Germinal center (tissue), 1 donor: ENCODE measurements at places on chromosomes 1 and 21.

DNA sequence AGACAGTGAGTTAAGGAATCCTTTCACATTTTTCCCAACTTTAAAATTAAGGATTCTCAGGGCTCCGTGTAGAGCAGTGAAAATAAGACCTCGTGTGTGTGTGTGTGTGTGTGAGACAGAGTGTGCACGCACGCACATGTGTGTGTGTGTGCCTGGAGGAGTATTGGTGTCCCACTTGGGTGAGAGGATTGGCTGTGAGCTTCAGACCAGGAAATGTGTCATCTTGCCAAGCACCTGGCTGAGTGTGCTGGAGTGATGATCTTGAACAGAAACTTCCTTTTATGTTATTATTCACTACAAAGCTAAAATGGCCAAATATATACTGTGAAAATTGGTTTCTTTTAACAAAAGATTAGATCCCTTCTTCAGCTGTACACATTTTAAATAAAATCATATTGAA is 35.2 kb upstream of the NTPCR start:
- no peak for DNase-seq

GRCh38 chr1:110463725-110464124 is 12.8 kb downstream of the PROK1 start:
- DNase-seq: no peak

DNA sequence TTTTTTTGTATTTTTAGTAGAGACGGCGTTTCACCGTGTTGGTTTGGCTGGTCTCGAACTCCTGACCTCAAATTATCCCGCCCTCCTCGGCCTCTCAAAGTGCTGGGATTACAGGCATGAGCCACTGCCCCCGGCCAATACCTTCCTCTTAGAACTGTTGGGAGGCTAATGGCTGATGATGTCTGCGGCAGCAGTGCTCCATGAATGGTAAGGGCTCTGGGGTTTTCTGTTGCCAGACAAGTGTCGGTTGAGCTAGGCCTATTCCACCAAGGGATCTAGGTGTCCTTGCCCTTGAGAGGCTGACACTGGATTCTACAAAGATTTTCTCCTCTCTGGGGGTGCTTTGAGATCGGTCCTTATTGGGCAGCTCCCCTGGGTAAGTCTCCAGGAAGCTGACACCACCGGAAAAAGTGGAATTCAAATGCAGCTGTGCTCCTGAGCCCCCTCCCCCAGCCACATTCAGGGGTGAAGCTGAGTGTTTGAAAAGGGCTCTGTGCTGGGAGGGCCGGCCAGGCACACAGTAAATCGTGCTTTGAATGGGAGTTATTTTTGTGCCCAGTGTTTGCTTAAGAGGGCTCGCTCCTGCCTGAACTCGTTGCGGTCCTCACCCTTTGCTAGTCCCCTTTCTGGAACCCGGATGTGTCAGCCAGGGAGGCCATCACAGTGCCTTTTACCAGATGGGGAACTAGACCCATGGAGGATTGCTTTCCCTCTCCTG is 5.2 kb downstream of the SOX13 start:
- DNase-seq: no peak

- no peak for DNase-seq
These were observed 490.1 kb downstream of the NEGR1 start for GRCh38 chr1:71792264-71792663.

DNA sequence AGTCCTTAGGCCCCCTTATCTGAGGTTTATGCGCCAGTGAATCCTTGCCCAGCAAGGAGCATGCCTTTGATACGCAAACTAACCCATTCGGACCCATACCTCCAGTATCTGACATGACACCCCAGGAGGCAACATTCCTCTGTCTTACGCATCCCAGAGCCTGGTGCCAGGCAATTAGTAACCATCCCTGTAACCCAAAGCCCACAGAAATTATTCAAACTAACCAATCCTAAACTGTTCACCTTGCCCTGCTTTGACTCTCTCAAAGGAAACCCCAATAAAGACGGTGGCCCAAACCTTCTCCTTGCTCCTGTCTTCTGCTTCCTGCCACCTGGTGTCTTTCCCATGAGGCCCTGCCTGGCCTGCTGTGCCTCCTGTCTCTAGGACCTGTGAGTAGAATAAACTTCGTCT is 36.4 kb downstream of the ZNF496 start:
- no peak for DNase-seq

- peak; percentile 36 for DNase-seq
These were observed 51.8 kb upstream of the FAM89A start for GRCh38 chr1:231091831-231092301.

- no peak for DNase-seq
These were observed 59.6 kb downstream of the FMN2 start for GRCh38 chr1:240151136-240151735.

GRCh38 chr1:10056599-10056987 is 23.8 kb downstream of the UBE4B start:
- DNase-seq: no peak

DNA sequence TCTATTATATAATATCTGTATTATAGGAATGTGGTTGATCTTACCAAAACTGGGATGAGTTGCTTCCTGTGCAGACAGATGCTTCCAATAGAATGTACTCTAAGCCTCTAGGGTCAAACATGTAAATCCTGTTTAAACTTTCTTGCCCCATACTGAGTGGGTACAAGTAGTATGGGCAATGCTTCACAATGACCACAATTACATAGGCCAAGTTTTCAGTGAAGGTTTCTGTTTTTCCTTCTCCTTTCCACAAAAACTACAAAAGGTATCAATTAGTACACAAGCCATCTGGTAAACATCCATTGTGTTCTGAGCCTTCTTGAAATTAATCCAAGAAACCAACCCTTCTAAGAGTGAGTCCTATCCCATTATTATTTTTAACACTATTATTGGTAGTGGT is 16.8 kb downstream of the OTUD7B start:
- DNase-seq: no peak

DNA sequence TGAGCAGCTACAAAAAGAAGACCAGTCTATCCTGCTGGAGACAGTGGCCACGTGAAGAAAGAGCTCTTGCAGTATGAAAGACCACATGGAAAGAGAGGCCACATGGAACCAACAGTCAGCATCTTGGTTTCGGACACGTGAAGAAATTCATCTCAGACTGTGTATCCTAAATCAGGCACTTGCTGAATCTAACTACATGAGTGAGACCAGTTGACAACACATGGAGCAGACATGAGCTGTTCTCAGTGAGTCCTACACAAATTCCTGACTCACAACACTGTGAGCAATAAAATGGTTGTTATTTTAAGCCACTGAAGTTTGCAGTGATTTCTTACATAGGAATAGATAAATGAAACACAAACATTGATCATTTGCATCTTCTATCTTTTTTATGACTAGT is 2.4 kb upstream of the TAF1A start:
- no peak for DNase-seq

DNA sequence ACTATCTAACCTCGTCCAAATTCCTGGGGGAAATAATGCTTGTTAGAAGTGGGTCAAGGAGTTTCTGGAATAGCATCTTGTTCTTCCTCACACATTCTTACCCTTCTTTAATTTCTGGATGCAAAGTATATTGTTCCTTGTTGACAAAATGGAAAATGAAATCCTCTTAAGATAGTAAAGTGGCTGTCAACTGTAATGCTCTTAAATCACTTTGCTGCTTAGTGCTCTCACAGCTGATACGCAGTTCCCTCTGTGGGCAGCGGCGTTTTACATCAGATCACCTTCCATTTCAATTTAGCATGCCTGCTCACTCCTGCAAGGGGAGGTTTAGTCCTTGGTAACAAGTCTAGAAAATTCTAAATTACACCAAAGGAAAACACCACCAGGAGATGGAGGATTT is 113.1 kb downstream of the DNM3 start:
- DNase-seq: no peak

- DNase-seq: no peak
These were observed 28.8 kb upstream of the ZBTB21 start for GRCh38 chr21:42038826-42039425.

DNA sequence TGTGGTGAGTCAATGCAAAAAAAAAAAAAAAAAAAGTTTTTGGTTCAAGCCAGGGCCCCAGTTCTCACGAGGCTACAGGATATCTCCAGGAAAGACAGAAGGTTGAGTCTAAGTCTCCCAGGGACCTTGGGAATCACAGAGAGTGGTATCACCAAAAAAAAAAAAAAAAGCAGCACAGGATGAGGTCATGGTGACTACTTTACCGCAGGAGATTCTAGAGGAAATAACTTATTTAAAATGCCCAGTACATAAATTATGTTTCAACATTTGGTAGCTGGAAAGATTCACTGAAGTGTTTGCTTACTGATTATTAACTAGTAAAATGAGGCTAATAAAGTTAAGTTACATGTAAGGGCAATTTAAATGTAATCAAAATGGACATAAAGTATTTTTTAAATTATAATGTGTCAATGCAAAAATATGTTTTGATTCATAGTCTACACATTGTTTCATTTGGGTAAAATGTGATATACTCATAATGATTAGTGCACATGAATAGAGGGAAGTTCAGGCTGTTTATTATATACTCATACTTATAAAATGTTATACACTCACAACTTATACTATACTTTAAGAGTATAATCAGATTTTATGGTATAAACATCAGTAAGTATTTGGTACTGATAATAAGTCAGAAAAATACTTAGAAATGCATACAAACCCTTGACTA is 84.1 kb downstream of the PLPPR5 start:
- no peak for DNase-seq

DNA sequence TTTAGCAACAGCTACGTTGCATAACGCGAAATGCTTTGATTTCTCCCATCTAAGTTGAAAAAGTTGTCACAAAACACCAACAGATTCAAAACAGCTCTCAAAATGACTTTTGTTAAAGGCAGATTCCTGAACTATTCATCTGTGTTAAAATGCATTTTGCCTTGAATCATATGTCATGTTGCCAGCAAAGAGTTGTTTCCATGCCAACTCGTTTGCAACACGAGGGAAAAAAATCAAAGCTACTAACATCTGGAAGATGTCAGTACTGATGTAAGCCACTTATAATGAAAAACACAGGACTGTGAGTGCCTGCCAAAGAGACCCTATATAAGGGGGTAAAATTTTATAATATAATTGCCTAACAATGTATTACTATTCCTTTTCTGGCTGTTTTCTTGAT is 182.7 kb upstream of the PTBP2 start:
- no peak for DNase-seq

GRCh38 chr1:99749504-99750347 is 16.7 kb downstream of the FRRS1 start:
- DNase-seq: no peak

DNA sequence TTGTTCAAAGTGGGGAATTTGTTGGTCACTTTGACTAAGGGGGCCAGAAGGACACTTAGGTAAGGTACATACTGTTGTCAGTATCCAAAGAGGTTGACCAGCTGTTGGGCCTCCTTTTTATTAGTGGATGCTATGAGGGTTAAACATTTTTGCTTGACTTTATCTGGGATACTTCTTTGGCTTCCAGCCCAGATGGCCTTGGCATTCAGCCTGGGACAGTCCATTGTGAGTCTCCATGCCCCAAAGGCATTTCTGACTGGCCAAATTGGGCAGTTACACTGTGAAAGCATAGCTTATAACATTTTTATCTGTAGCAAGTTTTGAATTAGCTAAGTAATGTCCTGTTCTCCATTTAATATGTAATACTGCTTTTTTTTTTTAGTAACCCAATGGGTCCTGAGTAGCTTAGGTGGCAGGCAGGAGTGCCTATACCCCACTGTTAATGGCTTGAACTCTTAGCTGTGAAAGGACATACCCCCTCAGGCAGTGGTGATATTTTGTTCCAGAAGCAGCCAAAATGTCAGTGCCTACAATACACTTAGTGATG is 35.4 kb upstream of the CD1D start:
- DNase-seq: no peak

GRCh38 chr1:71638081-71638766 is 557.4 kb upstream of the ZRANB2 start:
- no peak for DNase-seq

DNA sequence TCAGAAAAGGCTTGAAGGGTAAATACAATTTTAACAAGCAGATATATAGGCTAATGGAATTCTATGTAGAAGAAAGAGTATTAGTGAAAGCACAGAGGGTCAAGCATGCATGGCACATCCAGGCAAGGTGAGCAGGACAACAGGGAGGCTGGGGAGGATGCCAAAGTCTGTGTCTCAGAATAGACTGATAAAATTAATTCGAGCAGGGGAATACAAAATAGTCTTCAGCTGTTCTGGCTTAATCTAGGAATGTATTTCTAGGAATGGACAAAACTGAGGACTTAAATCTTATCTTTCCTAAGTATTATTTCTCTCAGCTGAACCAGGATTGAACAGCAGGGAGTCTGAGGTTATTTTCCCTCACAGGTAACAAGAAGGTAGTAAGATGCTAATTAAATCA is 35.2 kb downstream of the NVL start:
- DNase-seq: no peak

DNA sequence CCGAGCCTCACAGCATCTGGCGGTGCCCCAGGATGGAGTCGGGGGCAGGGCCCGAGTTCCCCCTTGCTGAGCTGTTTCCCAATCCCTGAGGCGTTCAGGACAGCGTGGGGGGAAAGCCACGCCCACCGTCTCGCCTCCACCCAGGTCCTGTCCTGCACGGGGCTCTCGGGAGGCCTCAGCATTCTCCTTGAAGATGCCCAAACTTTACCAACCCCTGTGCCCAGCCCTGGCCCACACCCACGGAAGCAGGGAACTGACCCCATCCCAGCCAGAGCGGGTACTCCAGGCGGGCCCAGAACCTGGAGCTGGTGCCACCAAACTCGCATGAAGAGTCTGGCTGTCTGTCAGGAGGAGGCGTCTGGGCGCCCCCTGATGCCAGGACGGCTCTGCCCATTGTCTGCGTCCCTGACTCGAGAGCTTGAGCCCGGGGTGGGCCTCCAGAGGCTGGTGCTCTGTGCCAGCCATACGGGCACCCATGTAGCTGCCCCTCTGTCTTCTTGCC is 35.3 kb upstream of the POFUT2 start:
- no peak for DNase-seq

GRCh38 chr1:226128487-226129075 is 58.0 kb downstream of the ACBD3 start:
- DNase-seq: no peak

GRCh38 chr1:230986976-230987375 is 8.1 kb downstream of the ARV1 start:
- no peak for DNase-seq

DNA sequence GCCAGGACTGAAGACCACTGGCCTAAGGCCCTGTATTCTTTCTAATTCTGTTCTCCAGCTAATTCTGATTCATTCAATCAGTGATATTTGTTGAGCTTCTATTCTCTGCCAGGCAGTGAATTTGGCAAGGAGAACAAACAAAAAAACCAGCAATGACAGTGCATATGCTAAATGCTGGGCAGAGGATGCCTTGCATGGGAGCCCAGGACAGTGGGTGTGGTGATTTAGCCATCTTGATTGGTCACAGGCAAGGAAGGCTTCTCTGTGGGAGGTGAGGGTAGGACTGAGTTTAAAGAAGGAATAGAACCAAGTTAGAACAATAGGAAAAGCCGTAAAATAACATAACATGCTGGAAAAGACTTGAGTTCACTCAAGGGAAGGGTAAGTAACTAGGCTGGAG is 9.2 kb upstream of the CPT2 start:
- DNase-seq: no peak

- peak; percentile 49 for DNase-seq
These were observed 21.1 kb downstream of the TTC13 start for GRCh38 chr1:230957580-230957989.

GRCh38 chr1:22132517-22133235 is 10.2 kb downstream of the WNT4 start:
- DNase-seq: no peak

- DNase-seq: no peak
These were observed 737.6 kb upstream of the CHRM3 start for GRCh38 chr1:238648751-238649150.
